Stimulated activated CD8-positive, alpha-beta memory T cell treated with anti-CD3 and anti-CD28 coated beads, Interleukin-7, amount 100 ng/mL, for 1 hour (primary cell): ENCODE measurements at places on chromosomes 7 and 10.

DNA sequence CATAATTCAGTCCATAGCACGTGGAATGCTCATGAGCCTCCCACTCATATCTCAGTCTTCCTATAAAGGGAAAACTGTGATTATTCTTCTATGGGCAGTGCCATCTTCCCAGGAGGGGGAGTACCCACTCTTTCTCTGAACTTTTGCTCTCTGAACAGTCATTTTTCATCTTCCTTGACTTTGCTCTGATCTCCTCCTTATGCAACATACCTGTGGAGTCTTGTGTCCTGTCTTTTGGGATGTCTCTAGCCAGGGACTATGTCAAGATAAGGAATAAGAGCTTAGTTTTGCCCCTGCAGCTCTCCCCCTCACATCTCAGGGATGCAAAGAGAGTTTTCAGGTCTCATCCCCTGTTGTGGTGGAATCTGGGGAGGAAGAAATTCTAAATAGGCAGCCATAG, 27.6 kb downstream of the LSMEM1 start:
- DNase-seq, result no peak

GRCh38 chr10:93630625-93631557, 18.6 kb downstream of the PDE6C start:
- no peak for DNase-seq

GRCh38 chr10:62635127-62635526, 169.4 kb upstream of the ADO start:
- no peak for DNase-seq

DNA sequence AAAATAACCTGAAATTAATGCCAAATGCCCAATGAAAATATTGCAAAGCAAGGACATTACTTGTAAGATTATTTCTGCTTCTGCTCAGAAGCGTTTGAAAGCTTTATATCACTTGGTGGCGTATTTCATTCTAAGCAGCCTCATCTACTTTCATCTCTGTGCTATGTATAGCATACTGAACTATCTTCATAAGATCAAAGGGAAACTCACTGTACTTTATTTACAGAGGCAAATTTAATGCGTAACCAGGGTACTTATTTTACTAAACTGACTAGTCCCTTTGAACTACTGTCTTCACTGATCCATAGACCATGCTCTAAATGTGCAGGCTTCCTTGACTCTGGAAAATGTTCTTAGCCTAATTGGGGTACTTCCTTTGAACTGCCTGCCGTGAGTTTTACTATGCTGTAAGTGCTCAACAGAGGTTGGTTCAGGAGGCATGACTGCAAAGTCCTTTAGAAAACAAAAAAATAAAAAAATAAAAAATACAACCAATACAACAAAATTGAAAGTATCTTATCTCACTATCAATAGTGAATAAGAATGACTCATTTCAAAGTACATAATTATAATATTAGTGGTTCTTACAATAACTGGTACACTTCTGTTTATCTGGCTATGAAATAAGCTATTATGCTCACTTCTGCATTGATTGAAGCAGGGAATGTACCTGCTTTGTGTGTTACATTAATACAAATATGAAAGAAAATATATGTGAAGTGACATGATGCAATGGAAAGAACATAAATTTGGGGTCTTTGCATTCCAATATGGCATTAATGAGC, 41.0 kb upstream of the TSPAN12 start:
- DNase-seq, result no peak

DNA sequence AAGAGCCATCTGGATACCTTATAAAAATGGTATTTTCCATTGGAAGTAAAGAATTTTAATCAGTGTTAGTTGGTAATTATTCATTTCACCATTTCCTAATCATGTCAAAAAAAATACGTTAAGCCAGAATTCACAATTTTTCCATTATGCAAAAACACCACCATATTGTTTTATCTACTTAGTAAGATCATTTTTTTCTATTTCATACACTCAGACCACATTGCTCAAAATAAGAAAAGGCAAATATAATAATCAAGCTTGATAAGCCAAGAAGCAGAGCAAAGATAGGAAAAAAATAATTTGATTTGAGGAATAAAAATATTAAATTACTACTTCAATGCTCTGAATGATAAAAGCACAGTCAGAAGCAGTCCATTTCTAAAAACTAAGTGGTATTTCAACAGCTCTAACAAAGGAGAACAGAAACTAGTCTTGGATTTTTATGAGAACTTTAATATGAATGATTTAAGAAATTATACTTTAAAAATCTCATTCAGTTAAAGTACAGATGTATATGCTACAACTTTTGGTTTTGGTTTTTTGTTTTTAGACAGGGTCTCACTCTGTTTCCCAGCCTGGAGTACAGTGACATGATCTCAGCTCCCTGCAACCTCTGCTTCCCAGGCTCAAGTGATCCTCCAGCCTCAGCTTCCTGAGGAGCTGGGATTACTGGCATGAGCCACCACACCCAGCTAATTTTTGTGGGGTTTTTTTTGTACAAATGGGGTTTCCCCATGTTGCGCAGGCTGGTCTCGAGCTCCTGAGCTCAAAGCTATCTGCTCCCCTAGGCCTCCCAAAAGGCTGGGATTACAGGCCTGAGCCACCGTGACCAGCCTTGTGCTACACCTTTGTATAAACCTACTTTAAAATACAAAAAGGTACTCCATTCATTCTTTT, 46.6 kb downstream of the LRRN3 start:
- DNase-seq, result no peak

DNA sequence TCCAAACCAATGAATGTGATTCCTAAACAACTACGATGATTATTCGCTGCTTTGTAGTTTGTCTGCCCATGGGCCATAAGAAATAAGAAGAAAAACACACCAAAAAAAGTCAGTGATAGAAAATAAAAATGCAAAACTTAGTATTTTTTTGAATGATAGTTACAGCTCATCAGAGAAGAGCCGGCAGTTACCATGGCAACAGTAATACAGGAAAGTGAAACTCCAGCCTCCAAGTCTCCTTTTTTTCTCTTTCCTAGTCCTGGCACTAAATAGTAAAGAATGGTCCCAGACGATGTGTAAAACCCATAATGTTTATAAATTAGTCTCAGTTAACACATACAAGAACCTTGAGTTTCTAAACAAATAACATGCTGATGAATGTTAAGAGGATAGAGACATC, 21.6 kb upstream of the LHFPL3 start:
- DNase-seq, result no peak

DNA sequence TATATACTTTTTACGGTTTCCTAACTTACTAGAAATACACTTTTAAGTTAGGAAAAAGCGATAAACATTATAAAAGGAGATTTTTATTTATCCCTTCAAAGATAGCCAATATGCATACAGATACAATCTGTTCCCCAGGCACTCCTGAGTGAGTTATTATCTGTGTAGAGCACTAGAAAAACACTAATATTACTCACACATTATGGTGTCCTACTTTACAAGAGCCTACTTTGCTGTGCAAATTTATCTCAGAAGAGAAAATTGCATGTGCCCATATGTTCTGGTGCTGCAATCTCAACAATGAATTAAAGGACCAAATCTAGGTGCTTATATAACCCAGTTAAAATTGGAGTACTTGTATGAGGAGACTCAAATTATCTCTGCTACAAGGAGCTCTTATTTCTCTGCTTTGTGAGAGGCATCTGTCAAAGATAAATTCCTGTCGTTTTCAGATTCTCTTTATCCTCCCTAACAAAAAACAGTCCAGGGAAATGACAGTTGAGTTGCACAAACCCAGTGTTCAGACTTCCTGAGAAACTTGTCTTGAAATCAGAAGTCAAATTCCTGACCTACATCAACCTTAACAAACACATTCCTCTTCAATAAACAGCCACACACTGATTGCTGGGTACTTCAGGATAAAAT, 28.9 kb downstream of the CPA1 start:
- DNase-seq, result no peak

DNA sequence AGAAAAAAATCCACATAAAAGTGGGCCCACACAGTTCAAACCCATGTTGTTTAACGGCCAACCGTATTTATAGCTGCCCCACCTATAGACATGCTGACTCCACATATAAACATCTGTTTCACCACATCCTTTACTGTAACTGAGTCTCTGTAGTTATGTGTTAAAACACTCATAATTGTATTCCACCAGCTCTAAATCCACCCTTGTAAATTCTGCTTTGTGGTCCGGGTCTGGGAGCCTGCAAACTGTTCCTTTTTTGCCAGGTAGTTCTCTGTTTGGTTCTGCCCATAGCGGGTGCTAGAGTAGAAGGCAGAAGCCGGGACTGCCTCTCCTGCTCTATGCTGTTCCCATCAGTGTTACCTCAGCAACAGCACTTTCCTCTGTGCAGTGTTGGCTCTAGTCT, 20.2 kb upstream of the FHIP2A start:
- DNase-seq, result no peak

DNA sequence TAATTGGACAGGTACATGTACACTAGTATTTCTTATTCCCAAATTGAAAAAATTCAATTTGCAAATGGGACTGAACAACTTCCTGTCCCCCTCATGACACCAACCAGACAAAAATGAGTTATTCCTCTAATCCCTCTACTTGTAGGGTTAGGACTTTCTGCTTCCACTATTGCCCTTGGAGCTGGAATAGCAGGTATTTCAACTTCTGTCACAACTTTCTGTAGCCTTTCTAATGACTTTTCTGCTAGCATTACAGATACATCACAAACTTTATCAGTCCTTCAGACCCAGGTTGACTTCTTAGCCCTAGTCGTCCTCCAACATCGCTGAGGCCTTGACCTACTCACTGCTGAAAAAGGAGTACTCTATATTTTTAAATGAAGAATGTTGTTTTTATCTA, 6.4 kb downstream of the CYP3A7 start:
- no peak for DNase-seq

DNA sequence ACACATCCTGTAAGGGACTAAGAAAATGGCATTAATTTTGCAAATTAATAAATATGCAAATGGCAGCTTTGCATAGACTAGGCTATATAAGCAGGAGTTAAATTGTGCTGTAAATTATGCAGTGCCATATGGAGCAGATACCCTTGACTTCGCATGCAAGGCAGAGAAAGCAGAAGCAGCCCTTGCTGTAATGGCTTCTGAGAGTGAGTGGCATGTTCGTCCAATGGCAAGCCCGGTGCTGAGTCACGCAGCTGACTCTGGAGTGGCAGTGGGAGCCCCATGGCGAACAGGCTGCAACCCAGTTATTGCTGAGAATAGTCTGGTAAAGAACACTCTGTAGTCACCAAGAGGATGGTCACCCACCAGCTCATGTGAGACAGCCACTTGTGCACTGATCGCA, 1186.5 kb downstream of the TYW1 start:
- no peak for DNase-seq

- no peak for DNase-seq
Observed at GRCh38 chr10:78911533-78912340, 157.0 kb upstream of the ZMIZ1 start.

GRCh38 chr7:23539494-23539907, 7.7 kb upstream of the TRA2A start:
- DNase-seq, result no peak

GRCh38 chr7:68529221-68529620, 1069.1 kb upstream of the AUTS2 start:
- no peak for DNase-seq

DNA sequence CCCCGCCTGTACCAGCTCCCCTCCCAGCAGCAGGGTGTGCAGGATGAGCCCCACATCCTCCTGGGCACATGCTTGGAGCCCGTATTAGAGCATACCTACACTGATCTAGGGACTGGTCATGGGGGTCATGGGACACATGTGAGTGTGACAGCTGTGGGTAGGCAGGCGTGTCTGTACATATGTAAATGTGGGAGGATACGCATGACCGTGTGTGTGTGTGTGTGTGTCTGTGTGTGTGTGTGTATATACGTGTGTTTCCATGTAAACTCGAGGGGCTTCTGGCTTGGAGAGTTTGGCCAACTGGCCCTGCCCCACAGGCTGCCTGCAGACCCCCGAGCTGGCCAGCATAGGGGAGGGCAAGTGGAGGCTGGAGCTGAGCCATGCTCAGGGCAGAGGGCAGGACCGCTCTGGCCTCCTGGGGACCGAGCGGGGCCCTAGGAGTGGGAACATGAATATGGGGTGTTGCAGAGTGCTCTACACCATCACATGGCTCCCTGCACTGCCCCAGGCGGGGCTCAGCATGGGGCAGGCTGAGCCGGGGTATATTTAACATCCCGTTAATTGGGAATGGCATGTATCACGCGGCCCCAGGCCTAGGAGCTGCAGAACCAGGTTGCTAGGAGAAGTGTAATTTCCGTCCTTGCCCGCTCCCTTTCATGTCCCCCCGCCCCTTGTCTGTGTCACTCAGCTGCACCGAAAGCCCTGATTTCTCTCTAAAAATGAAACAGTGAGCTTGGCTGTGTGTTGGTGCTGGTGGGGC, 152.7 kb upstream of the PCBD1 start:
- no peak for DNase-seq

- no peak for DNase-seq
Observed at GRCh38 chr10:66833861-66834260, 92.0 kb upstream of the LRRTM3 start.

DNA sequence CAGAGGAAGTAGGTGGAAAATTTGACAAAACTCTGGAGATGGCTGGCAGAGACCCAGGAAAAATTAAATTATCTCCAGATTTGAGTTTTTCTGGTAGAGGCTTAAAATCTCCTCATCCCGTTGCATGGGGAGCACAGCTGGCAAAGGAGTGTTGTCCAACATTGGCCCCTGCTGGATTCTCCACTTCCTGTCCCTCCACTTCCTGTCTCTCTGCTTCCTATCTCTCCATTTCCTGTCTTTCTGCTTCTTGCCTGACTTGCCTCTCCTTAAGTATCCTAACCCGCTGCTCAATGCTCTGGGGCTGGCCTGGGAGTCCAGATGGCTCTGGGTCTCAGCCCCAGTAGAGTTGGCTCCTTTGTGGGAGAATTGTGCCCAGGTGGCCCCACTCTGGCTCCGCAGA, 65.8 kb upstream of the EMX2 start:
- DNase-seq, result no peak

DNA sequence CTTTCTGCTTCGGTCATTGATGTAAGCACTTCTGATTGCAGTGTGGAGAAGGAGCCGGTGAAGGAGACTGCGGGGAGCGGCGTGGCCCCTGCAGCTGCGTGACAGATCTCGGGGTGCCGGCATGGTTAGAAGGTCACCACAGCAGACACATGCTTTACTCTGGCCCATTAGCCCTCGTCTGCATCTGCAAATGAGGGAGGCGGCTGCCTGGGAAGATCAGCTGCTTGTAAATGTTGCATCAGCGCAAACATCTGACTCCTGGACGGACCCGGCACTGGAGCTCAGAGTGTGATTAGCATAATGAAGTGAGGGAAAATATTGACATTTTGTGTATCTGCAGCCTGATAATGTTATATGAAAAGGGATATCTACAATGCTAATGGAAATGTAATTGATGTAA, 30.5 kb upstream of the MNX1 start:
- DNase-seq, result no peak
